ENCODE measurements at places on chromosomes 7 and 10.

DNA sequence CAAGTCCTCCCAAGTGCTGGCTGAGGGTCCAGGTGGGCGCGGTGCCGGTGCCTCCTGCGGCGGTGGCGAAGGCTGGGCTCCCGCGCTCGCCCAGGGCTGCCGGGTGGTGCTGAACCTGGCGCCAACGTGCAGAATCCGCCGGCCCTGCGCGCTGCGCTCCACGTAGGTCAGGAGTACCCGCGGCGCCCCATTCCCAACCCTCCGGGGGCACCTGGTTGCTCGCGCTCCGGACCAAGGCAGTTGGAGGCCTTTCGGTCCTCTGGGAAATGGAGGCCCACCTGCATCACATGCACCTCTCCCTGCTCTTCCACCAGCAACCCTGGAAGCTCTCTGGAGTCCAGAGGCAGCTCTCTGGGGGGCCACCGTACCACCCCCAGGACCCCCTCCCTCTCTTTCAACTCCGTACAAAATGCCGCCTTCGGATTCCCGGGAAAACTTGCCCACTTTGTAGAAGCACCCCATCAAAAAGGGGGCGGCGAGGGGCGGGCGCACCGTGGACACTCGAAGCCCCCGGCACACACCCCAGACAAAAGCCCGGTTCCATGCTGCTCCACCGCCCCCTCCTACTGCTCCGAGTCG lies 745 bp downstream of the SLC16A9 start:
- no peak for DNase-seq

DNA sequence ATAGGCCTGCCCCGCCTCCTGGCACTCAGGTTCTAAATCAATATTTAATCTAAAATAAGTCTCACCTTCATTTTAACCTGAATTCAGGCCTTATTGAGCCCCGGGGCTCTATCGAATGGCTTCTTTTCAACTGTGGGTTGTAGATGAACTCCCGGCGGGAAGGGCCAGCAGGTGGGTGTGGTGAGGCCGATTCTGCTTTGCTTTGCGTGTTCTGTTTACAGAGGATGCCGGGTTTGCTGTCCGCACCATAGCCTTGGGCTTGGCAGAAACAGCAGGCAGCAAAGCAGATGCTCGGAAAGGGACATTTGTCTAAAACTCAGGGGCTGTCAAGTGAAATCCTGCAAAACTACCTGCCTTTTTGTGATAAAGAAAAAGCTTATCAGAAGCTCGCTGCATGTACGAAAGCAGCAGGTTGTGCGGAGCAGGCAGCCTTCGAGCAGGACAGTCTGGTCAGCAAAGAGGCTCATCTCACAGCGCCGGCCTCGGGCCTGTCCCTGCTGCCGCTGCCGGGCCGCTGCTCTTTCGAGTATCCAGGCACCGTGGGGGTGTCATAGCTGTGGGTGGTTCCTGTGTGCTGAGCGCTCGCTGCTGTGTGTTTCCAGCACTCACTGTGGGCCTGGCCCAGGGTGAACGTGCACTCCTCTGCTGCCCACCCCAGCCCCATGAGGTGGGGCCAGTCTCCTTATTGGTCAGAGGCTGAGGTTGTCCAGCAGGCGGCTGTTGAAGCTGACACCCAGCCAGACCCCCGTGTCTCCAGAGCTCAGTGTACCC lies 434.8 kb upstream of the FOXK1 start:
- DNase-seq: no peak

DNA sequence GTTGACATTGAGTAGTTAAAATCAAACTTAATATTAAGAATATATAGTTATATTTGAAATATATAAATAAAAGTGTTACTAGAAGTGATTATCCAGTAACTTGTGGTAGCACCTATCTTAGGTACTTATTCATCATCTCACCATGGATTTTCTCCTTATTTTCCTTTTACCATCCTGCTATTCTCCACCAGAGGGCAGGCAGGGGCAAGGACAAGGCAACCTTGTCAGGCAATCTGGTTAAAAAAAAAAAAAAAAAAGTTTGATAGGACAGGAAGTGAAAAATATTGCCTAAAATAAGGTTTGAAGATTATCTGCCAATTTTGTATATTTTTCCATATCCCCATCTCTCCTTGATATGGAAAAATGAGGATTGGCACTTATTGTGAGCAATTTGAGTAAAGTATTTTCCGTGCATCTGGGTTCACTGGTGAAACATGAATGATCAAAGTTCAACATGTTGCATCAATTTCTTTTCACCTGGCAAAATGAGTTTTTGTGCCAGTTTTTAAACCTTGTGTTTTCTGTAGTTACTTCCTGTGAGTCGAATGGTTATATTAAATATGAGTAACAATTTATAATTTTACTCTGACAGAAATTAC lies 256.7 kb downstream of the AGMO start:
- DNase-seq: no peak

DNA sequence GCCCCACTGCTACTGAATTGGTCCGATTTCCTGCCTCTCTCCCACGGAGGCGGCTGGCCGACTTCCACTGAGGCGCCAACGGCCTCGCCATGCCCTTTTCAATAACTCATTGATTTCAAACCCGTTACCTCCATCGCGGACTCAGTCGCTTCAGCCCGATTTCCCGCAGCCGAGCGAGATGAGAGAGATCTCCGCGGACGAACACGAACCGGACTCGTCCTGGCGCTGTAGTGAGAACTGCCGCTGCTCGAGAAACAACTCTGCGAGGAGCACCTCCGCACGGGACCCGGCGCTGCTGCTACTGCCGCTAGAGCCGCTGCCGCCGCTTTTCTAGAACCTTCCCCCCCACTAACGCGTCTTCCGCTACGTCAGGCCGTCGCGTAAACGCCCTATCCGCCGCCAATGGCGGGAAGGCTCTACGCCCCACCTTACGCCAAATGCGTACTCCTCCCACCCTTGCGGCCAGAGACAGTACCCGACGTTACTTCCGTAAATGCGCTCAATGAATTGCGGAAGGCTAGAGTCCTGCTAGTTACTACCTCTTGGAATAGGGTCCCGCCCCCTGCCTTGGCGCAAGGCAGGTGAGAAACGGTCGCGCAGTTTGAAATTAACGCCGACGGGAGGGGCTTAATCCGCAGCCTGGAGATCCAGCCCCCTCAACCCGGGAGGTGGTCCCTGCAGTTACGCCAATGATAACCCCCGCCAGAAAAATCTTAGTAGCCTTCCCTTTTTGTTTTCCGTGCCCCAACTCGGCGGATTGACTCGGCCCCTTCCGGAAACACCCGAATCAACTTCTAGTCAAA lies at the start of gene HNRNPA2B1:
TSS of gene HNRNPA2B1 (minus strand) at position 303 of the 803 bp plus-strand sequence. CDS start at position 134, 169 bp downstream.
- DNase-seq: peak; percentile 94

GRCh38 chr10:47076949-47077361 lies 165.7 kb downstream of the PTPN20 start:
- DNase-seq: no peak

DNA sequence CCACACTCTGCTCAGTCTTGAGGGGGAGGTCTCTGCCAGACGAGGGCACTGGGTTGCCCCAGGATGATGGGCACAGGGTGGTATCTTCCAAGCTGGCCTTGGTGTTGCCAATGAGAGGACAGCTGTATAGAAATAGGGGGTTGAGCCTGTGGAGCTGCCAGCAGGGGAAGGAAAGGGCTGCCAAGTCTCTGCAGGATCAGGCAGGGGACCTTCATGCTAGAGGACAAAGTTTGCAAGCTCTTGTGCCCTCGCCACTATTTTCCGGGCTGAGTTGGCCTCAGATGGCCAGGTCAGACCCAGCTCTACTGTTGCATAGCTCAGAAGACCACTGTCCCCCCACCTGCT lies 68.7 kb downstream of the ARHGAP22 start:
- no peak for DNase-seq

DNA sequence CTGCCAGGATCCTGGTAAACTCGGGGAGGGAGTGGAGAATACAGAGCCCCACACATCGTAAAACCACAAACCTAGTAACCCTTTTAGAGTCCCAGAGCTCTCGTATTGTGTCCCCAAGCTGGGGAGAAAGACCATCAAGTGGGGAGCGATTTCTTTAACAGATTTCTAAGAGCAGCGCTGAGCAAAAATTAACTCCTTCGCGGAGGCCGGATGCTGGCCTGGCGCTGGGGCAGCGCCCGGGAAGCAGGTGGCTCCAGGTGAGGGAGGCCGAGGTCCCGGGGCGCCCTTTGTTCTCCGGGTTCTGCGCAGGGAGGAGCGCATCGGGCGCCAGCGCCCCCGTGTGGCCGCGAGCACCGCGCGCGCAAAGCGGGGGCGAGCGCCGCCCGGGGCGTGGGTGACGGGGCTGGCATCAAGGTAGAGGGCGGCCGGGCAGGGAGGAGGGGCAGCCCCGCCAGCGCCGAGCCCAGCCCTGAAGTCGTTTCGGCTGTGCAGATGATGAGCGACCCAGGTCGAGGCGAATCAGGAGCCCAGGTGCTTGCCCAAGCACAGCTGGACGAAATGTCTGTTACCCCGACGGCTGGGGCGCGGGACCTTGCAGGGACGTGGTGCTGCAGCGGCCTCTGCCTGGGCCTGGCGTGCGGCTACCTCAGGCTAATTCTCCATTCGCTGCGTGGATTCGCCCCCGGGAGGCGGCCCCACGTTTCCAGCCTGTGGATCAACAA lies 10.4 kb upstream of the FGFR2 start:
- DNase-seq: no peak

GRCh38 chr7:155306673-155307470 lies 9.2 kb downstream of the INSIG1 start:
- no peak for DNase-seq

DNA sequence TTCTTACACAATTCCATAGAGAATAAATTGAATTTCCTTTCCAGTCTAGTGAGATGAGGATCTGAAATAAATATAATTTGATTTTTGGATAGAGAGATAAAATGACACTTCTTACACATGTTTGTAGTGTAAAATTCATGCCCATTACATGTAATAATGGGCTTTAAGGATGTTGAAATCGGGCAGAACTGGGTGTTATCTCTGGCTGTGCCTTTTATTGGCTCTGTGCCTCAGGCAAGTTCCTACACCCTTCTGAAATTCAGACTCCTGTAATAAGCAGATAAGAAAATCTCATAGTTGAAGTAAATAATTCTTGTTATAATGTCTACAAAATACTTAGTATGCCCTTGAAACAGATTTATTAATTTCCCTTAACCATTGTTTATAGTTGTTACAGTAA lies 125.6 kb downstream of the SEMA3A start:
- DNase-seq: no peak

- no peak for DNase-seq
Observed at GRCh38 chr10:16728266-16728665, 89.0 kb downstream of the RSU1 start.

DNA sequence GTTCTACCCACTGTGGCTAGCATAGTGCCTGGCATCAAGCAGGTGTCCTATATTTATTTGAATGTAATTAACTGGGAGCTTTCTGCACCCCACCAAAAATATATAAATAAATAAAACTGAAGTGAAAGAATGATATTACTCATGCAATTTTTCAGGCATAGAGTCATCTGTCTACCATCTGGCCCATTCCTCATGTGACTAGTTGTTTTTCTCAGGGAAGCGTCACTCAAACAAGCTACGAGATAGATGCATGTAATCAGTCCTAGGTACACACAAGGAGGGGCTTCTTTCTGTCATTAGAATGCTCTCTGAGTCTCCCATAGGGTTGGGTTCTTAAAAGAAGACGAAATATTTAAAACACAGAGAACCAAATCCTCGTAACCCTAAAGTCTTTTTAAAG lies 255.5 kb upstream of the KMT2E start:
- no peak for DNase-seq

DNA sequence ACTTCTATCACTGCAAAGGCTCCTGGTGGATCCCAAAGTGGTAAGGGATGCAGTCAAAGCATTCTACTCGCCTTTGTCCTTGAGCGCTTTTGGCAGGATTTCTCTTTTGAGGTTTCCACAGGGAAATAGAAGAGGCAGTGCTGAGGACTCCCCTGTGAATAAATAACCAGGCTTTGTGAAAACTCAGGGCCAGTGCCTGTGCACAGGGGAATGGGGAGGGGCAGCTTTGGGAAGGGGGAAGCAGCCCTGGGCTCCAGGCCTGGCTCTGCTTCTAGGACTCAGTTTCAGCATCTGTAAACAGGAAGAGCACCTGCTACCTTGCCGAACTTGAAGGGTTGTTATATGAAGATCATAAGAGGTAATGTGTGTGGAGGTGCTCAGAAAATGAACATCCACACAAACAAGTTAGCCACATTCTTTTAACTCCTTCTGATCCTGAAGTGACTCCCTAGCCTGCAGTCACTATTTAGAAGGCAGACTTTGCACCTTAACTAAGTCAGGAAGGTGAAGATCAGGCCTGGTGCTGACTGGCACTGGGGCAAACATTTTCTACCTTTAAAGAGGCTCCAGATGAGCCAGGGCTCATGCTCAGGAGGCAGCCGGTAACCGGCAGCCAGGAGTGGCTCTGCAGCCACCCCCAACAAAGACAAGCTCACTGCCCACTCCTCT lies 22.5 kb upstream of the MMP21 start:
- DNase-seq: no peak

DNA sequence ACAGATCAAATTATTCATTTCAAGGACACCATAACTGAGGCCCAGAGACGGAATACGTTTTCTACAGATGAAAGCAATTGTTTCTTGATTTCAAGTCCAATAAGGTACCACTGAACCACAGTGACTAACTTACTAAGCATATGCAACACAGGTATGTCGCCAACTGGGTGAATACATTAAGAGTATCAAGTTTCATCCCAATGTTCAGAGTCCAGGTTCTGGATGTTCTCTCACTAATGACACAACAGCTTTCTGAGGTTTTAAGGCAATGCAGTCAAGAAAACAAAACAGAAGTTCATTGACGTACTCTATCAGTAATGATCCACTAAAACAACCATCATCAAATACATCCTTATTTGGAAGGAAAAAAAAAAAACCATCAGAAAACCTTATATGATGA lies 35.8 kb downstream of the NSUN6 start:
- DNase-seq: no peak

DNA sequence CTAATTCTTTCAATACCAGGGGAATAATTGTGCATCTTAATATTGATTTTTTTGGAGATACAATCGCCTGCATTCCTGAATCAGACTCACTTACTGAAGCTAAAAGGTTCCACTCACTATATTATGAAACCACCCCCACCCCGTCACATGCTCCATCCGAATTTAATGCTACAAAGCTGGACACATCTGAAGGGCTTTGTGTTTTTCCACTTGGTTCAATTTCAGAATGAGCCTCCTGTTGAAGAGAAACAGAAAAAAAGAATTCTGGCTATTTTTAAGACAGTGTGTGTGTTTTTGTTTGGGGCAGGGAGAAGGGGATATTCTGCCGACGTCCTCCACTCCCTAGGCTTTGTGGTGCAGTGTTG lies 165.5 kb upstream of the TBX20 start:
- DNase-seq: no peak

- peak; percentile 35 for DNase-seq
Observed at GRCh38 chr7:1028775-1029636, 15.3 kb upstream of the GPR146 start.
